ENCODE measurements at places on chromosomes 1 and 21.

- DNase-seq, result no peak
Observed at GRCh38 chr1:219085988-219086387, 87.7 kb upstream of the LYPLAL1 start.

GRCh38 chr1:204751883-204752687 is 66.5 kb upstream of the LRRN2 start:
- no peak for DNase-seq

- no peak for DNase-seq
Observed at GRCh38 chr1:36456391-36456928, 6.2 kb upstream of the OSCP1 start.

DNA sequence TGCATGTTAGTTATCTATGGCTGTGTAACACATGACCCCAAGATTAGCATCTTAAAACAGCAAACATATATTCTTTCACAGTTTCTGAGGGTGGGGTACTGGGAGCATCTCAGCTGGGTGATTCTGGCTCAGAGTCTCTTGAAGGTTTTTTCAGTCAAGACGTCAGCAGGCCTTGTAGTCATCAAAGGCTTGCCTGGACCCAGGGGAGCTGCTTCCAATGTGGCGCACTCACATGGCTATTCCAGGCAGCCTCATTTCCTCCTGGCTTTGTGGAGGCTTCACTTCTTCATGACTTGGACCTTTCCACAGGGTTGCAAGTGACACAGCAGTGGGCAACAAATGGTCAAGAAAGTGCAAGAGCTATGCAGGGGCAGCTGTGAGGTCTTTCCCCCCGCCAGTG is 114.7 kb downstream of the ACTL8 start:
- no peak for DNase-seq

GRCh38 chr1:202088206-202088605 is 34.5 kb upstream of the GPR37L1 start:
- DNase-seq, result no peak

DNA sequence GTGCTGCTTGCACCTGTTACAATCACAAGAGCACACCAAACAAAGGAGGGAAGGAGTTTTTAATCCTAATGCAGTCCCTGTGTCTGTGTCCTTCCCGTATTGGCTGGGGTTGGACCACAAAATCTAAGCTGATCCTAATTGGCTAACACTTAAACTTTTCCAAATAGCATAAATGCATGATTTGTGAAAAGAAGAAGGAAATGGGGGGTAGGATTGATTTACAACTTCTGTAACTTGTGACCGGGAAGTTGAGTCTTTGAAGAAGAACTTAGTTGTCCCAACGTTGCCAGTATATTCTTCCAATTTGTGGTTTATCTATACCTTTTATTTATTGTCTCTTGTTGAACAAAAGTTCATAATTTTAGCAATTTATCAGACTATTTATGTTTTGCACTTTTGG is 11.8 kb upstream of the IPP start:
- no peak for DNase-seq

GRCh38 chr1:90347366-90347765 is 352.5 kb downstream of the ZNF326 start:
- DNase-seq, result no peak

- DNase-seq, result peak; percentile 92
Observed at GRCh38 chr1:58870298-58870676, 86.4 kb upstream of the JUN start.

Data from NCI-H510A treated with DMSO at 0.1 percent for 48 hours (cell line).